ENCODE measurements at places on chromosomes 3 and 15.

DNA sequence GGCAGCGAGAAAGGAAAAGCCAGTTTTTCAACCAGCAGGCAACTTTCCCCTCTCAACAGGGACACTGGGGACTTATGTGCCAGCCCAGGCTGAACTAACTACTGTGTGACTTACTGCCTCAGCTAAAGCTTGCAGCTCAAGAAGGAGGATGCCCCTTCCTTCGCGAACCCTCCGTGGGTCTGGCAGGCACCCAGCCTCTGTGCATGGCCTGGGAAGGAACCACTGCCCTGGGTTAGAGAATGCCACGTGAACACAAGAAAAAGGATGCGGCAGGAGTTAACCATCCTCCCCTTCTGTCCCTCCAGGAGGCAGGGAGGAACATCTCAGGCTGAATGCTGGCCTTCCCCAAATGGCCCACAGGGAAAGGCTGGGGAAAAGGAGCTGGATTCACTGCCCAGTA is 29.0 kb downstream of the CHDH start:
- DNase-seq = no peak

- DNase-seq = no peak
Observed at GRCh38 chr3:129312671-129313414, 34.2 kb downstream of the HMCES start.

GRCh38 chr3:133361435-133361834 is 38.4 kb upstream of the BFSP2 start:
- no peak for DNase-seq

GRCh38 chr15:67074886-67075229 is 9.5 kb downstream of the SMAD3 start:
- no peak for DNase-seq

DNA sequence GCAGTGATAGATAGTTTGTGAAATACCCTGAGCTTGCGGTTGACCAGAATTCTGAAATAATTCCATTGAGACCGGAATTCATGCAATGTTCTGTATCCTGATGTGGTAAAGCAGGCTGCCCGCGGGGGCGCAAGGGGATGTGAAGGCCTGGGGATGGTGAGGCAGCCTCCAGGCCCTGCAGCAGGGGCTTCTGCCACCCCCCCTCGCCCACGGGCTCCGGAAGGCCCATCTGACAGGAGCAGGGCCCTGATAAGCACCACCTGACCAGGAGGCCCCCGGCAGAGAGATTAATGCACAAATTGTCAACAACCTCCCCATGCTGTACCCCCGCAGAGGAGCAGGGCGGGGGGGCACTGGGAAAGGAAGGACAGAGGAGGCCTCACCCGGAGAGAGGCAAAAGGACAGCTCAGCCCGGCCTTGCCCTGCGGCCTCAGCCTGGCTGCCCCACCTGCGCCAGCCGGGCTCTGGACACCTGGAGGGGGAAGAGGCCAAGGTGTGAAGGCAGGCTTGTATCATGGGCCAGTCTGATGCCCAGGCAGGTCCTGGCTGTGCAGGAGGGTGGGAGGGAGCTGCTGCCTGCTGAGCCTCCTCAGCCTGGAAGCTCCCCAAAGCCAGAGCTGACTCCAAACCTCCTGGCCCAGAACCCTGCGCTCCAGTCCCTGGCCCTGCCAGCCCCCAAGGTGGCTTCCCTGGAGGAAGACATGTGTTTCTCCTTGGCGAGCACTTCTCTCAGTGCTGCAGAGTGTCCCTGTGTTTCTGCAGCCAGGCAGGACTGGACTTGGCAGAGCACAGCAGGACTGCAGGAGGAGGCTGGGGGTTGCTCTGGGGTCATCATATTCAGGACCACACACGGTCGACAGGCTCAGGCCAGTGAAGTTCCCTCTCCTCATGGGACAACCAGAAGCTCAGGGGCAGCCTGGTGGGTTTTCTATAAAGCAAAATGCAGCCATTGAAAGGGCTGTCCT is 46.5 kb downstream of the RPN1 start:
- DNase-seq = no peak

DNA sequence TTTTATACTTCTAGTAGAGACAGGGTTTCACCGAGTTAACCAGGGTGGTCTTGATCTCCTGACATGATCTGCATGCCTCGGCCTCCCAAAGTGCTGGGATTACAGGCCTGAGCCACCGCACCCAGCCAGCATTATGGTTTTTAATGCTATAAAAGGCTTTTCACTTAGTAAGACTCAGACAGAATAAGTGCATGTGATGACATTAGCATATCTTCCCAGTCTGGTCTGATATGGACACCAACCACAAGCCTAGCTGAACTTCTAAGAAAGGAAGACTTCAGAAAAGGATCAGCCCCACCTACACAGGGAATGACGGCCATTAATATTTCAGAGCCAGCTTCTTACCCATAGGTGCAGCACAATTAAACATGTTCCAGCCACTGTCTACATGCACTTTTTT is 27.0 kb downstream of the GRK7 start:
- no peak for DNase-seq

Data from DMS 273 treated with DMSO at 0.1 percent for 48 hours (cell line).